Urothelium cell line (cell line): ENCODE measurements at places on chromosomes 7 and 10.

DNA sequence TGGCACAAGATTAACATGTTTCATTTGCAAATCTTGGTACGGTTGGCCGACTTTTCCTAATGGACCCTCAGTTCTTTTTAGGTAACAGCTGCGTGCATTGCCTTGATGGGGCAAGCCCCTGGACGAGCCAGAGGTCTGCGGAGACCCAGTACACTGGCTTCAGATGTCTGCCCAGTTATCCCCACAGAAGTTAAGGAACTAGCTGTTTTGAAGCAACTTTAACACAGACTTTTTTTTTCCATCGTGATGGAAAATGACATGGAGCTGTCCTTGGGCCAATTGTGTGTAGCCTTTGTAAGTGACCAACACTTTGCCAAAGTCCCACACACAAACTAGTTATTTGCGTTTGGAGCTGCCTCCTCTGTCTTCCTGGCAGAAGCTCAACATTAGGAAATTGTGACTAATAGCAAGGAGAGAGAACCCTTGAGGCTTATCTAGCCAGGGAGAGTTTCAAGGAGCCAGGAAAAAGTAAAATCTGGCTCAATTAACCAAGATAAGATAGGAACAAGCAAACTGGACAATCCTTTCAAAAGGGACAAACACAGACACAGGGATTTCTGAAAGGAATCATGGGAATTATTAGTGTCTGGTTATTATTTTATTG, 99.6 kb upstream of the BMPER start:
- no peak for DNase-seq

DNA sequence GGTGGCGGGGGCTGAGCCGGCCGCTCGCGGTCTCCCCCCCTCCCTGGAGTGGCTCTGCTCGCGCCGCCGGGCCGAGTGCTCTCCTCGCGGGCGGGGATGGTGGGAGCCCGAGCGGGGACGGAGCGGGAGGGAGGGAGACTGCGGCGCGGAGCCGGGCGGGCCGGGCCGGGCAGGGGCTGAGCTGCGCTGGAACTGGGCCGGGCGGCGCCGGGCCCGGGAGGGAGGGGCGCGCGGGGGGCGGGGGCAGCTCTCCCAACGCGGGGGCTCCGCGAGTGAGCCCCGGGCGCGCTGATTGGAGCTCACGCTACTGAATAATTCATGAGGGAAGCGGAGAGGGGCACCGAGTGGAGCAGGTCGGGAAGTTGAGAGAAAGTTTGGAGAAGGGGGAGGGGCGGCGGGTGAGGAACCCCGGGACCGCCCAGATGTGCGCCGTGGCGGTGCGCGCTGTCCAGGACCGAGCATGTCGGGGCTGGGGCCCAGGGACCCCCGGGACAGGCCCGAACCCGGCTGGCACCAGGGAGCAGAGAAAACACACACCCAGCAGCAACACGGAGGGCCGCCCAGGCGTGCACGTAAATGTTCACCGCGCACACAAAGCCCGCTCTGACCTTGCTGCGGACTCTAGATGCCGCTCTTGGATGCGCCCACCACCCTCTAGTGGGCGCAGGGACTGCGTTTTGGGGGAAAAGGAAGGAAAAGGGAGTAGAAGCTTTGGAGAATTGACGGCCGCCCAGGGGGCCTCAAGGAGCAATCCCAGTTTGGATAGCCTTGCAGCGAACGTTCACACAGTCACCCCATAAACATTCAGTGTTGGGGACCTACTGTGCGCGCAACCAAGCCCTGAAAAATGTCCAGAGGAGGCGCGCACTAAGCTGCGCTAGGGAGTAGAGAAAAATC, at the start of gene EPHB4:
EPHB4 (minus strand) TSS at position 194 of the 897 bp plus-strand sequence. CDS start 493 bp downstream, outside the sequence.
- DNase-seq: peak; percentile 96

GRCh38 chr7:69864274-69864673, 266.0 kb downstream of the AUTS2 start:
- DNase-seq: no peak

- DNase-seq: no peak
Measured at GRCh38 chr10:104449391-104449790, 95.8 kb downstream of the CFAP58 start.

GRCh38 chr10:114256822-114257221, 17.8 kb downstream of the VWA2 start:
- DNase-seq: no peak

DNA sequence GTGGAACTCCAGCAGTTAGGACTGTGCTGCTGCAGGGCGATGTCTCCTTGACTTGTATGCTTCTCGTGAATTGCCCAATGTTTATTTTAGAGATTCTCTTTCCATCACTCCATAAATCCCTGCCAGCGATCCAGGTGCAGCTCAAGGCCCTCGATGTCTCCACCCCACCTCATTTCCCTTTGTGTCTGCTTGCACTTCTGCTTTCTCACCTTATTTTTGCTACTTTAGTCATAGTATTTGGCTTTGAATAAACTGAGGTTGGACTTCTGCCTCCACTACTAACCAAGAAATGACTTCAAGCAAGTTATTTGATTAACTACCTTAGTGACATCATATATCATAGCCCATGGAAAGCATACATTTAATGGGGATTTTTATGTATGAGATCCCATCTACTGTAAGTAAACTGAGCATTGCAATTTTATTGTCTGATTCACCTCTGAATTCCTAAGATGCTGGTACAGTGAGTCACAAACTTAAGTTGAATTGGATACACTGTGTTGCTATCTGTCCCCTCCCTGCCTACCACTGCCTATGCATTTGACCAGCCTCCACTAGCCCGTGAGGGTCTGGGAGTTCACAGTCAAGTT, 255.8 kb downstream of the ABCA13 start:
- DNase-seq: peak; percentile 86

DNA sequence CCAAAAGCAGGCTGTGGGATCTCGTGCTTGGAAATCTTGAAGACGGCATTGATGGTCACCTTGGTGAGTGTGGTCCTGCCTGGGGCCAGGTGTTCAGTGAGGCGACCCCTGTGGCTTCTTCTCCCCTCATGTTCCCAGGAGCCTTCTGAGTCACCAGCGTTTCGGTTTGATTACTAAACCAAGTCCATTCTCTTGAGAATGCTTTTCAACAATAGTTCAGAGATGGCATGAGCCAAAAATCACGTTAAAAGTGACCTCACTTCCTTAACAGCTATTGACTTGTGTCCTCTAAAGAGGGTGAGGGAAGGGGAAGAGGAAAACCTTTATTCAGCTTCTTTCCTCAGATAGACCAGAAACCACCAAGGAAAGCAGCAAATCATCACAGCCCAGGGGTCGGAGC, 315.2 kb downstream of the GATA3 start:
- peak; percentile 41 for DNase-seq

DNA sequence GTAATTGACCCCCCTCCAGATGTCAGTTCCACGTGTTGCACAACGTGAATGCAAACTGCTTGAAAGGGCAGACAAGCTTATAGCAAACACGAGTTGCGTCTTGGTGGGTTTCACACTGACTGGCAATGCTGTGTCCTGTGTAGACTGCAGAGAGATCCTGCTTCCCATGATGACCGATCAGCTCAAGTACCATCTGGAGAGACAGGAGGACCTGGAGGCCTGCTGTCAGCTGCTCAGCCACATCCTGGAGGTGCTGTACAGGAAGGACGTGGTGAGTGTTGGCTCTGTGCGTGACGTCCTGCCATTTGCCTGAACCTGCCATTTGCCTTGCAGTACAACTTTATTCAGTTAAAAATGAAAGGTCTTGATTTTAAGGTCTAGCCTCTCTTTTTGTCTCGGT, 71.1 kb downstream of the INSYN2A start:
- DNase-seq: no peak

GRCh38 chr10:5958077-5958476, 19.3 kb downstream of the IL15RA start:
- no peak for DNase-seq

- no peak for DNase-seq
Measured at GRCh38 chr10:119657725-119658124, 6.5 kb downstream of the BAG3 start.

DNA sequence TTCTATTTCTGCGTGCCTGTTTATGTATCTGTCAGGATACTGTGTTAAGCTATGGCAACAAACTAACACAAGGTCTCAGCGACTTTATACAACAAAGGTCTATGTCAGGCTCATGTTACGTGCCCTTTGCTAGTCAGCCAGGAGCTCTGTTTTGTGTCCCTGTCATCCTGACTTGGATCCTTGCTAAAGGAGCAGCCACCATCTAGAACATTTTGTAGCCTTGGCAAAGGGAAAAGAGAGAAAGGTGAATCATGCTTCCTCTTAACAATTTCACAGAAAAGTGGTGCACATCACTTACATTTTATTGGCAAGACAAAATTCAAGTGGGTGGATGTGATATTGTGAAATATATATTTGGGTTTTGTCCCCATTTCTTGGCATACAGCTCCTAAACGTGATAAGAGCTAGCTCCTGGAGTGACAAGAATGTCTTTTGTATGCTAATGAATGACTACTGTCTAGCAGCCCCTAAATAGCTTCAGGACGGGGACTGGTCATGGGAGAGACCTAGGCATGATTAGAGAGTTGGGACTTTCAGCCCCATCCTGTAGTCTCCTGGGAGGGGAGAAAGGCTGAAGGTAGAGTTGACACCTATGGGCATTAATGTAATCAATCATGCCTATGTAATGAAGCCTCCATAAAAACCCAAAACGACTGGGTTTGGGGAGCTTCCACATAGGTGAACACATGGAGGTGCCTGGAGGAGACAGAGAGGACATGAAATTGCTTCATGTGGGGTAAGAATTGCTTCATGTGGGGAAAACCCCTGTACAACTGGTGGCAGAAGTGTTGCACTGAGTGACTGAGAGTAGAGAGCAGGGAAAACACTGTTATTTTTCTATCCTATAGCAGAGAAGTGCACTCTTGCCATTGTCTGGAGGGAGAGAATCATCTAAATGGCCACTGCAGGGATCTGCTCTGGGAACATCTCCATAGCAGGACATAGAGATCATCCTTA, 33.0 kb downstream of the MRPL32 start:
- no peak for DNase-seq

GRCh38 chr7:37341033-37341630, 107.5 kb downstream of the ELMO1 start:
- DNase-seq: no peak
